ENCODE measurements at places on chromosomes 1 and 21. TPM values are rescaled to one million over a fixed set of nuclear protein-coding genes. Genes with fewer than 3 reads are reported as not detected.

GRCh38 chr1:209583408-209583807 lies at the start of gene CAMK1G:
TSS of gene CAMK1G (plus strand) at chr1:209583714. CDS start at chr1:209594984, 11,270 bp downstream.
- DNase-seq, result peak; percentile 88

DNA sequence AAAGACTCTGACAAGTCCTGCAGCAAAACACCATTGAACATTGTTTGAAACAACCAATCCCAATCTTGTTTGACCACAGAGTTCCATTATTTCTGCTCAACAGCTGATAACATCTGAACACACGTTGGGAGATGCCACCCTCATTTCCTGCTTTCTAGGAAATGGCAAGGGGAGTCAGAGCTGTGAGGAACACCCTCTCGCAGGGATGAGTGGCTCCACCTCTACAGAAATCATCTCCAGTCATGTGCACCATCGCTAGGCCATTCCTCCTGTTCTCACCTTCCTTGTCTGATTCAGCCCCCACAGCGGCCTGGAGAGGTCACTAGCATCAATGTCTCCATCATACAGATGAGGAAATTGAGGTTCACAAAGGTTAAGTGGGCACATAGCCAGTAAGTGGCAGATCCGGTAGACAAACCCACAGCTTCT lies 22.4 kb upstream of the RUNX3 start:
- no peak for DNase-seq

GRCh38 chr1:152871731-152872126 lies 6.4 kb upstream of the SMCP start:
- no peak for DNase-seq

GRCh38 chr1:23576338-23577055 lies 17.2 kb upstream of the ID3 start:
- no peak for DNase-seq

DNA sequence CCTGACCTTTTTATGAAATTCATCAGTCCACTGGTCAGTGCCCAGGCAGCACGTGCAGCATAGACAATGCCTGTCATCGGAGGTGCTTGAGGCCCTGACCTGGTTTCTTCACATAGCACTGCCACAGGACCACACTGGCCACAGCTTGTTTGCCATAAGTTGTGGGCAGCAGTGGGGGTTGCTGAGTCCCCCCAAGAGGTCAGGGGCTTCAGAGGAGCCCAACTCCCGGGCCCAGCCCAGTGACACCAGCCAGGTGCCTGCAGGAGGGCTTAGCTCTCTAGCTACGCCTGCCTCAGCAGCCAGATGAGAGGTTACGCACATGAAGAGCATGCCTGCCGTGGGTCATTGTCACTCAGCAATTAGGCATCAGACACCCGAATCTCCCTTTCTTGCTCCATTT lies 41.6 kb downstream of the UBASH3A start:
- DNase-seq, result no peak

DNA sequence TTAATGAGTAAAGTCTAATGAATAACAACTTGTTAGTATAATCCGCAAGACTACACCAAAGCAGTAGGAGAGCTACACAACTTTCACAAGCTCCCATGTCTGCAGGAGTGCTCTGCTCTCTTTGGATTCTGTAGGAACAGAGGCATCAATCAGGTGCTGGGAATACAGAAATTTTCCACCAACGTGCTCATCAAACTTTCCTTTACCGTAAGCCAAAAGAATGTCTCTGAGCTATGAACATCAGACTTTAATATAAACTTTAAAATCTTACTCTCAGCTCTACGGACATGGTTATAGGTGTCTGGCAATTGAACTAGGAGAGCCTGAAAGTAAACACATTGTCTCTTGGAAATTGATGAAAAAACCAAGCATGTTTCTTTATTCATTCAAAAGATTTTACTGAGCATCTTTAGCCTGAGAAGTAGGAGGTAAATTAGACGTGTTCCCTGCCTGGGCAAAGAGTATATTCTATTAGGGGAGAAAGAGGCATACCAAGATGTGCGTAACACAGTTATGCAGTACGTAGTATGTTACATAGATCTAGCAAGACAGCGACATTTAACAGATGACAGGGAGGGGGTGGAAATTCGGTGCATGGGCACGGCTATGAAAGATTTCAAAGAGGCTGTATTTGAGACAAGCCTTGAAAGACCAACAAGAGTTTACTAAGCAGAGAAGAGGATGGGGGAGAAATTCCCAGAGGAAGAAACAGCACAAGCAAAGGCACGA lies 85.2 kb downstream of the TM2D1 start:
- no peak for DNase-seq

DNA sequence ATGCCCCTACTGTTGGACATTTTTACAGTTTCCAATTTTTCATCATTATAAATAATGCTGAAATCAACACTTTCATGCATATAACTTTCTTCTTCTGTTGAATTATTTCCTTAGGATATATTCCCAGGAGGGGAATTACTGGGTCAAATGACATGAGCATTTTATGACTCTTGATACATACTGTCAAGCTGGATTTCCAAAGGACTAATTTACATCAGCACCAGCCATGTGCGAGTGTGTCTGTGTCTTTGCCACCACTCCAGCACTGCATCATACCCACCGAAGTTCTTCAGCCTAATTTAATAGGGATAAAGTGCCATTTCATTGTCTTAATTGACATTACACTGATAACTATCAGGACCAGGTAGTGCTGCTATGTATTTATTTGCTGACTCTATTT lies 146.7 kb downstream of the CSMD2 start:
- DNase-seq, result no peak

DNA sequence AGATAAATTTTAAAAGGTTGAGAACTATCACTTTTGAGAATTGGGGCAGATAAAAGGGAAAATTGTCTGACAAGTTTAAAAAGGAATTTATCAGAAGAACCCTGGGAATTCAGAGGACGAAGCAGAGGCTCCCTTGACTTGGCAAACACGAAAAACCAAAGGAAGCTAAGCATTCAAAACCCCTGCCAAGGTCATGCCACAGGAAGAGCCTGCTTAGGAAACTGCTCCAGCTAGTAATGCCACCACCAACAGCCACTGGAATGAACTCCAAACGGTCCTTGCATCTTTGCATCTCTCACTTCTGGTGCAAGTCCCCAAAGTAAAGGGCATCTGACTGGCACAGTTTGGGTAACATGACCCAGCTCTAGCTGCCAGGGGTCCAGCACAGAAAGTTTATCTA lies 7.2 kb downstream of the GPBP1L1 start:
- no peak for DNase-seq

RSPH1 gene
- total RNA-seq, result 0.04 TPM

DNA sequence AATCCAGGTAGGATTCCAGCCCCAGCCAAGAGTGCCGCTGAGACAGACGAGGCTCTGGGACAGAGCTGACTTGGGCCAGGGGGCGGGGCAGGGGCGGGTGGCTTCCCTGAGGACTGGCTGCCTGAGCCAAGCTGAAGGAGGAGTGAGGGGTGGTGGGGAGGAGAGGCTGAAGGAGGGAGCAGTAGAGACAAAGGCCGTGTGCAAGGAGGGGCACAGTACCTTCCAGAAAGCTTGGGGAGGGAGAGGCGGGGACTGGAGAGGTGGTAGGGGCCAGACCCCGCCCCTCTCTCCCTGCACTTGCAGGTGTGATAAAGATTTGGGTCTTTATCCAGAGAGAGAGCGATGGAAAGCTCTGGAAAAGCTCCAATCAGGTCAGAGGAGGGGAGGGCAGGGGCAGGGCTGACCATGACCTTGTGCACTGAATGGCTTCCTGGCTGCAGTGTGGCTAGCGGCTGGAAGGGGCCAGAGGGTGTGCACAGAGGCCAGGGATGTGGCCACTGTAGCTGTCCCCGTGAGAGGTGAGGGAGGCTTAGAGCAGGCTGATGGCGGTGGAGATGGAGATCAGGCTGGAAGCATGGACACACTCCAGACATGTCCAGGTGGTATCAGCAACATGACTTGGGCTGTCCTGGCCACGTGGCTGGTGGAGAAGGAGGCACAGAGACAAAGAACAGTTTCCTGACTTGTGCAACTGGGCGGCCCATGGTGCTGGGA lies 6.7 kb upstream of the EPHA8 start:
- peak; percentile 67 for DNase-seq

SLC16A4 gene
- total RNA-seq, result 0.56 TPM

- no peak for DNase-seq
These were observed 33.9 kb upstream of the SDC3 start for GRCh38 chr1:30942326-30942963.

DNA sequence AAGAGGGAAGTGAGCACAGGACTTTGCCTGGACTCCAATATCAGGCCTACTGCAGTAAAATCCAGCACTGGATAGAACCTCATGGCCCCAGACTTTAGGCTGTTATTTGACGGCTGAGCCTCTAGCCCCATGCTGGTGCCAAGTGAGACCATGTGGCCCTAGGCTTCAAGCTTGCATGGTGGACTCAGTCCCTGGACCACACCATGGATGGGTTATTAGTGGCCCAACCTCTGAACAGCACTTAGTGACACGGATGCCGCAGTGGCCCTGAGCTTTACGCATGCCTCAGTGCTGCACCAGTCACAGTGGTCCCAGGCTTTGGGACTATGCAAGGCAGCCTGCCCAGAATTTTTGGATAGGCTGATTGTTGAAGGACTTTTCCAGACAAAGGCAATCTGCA lies 13.0 kb downstream of the IFI44L start:
- no peak for DNase-seq

ARHGEF16 gene
- 7.8 TPM for total RNA-seq

DNA sequence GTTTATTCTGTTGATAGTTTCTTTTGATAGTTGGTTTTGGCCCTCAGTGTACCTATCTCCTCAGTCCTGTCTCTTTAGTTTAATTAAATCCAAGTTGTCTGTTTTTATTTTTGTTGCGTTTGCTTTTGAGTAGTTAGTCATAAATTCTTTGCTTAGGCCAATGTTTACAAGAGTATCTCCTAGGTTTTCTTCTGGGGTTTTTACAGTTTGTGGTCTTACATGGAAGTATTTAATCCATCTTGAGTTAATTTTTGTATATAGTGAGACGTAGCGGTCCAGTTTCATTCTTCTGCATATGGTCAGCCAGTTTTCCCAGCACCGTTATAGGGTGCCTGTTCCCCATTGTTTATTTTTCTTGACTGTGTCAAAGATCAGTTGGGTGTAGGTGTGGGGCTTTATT lies 139.4 kb downstream of the POU2F1 start:
- DNase-seq, result no peak

B3GALNT2 gene
- 43.0 TPM for total RNA-seq

DNA sequence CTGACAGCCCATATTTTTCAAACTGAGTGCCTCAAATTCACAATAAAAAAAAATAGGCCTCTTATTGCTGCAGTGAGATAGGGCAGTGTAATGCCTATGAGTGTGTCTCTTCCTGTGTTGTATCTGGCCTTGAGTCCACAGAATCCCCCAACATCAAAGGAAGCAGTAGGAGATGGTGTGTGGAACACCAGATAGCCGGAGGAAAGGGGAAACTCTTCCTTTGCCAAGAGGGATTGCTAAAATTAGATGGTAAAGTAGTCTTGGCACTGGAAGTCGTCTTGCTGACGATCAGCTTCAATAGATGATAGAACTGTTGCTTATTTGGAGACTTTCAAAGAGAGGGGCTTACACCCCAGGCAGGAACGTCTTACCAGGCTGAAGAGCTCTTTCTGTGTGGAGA lies 51.8 kb downstream of the RUNX1 start:
- DNase-seq, result no peak

DNA sequence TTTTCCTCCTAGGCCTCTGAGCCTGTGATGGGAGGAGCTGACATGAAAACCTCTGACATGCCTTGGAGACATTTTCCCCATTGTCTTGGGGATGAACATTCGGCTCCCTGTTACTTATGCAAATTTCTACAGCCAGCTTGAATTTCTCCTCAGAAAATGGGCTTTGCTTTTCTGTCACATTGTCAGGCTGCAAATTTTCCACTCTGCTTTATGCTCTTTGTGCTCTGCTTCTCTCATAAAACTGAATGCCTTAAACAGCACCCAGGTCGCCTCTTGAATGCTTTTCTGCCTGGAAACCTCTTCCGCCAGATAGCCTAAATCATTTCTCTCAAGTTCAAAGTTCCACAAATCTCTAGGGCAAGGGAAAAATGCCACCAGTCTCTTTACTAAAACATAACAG lies 46.7 kb upstream of the TENT5C start:
- DNase-seq, result no peak

DNA sequence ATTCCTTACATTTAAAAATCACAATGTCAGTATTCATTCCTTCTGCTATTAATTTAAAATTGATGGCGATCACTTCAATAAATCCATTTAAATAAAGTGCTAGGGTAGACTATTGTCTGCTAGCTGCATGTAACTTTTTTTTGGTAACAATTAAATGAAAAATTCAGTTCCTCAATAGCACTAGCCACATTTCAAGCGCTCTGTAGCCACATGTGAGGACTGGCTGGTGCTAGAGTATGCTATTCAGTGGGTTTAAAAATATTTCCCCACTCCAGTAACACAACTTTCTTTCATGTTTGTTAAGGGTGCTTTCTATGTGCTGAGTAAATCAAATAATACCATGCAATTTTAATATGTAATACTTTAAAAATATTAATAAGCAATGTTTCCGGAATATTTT lies 108.2 kb downstream of the LTN1 start:
- no peak for DNase-seq

GRCh38 chr1:179141592-179142251 lies 59.9 kb downstream of the TOR3A start:
- DNase-seq, result peak; percentile 37

ZNF678 gene
- total RNA-seq, result 63.8 TPM

KAZN gene
- total RNA-seq, result 9.1 TPM

TMEM52 gene
- 7.4 TPM for total RNA-seq

AVPR1B gene
- not detected for total RNA-seq

All from neural progenitor cell (in vitro differentiated cells).